Mesenteric fat pad (tissue), 1 donor: ENCODE measurements at places on chromosomes 11 and 22. TPM values are rescaled to one million over a fixed set of nuclear protein-coding genes. Genes with fewer than 3 reads are reported as not detected.

The TBX1 gene
- total RNA-seq: 3.0 TPM

The XKR3 gene
- total RNA-seq: not detected

The PNPLA5 gene
- not detected for total RNA-seq

The SYT13 gene
- not detected for total RNA-seq
